ENCODE measurements at places on chromosomes 2 and 18. TPM values are rescaled to one million over a fixed set of nuclear protein-coding genes. Genes with fewer than 3 reads are reported as not detected.

Gene CYS1
- 3.7 TPM for total RNA-seq

Gene GRHL1
- 8.0 TPM for total RNA-seq

Gene FECH
- total RNA-seq, result 37.0 TPM

Gene GALNT3
- total RNA-seq, result 16.6 TPM

Gene SPAST
- 34.2 TPM for total RNA-seq

Gene ANKRD53
- total RNA-seq, result 36.3 TPM

Gene STARD6
- total RNA-seq, result 4.4 TPM

Gene LIMS4
- 33.0 TPM for total RNA-seq

Gene LAMA3
- total RNA-seq, result 14.1 TPM

Gene GULP1
- 78.5 TPM for total RNA-seq

Gene SPP2
- total RNA-seq, result not detected

Gene CFC1
- total RNA-seq, result 2.3 TPM

Gene RFTN2
- total RNA-seq, result 16.1 TPM

Measured in testis (tissue), 5 donors.